ENCODE measurements at places on chromosomes 1 and 21.

DNA sequence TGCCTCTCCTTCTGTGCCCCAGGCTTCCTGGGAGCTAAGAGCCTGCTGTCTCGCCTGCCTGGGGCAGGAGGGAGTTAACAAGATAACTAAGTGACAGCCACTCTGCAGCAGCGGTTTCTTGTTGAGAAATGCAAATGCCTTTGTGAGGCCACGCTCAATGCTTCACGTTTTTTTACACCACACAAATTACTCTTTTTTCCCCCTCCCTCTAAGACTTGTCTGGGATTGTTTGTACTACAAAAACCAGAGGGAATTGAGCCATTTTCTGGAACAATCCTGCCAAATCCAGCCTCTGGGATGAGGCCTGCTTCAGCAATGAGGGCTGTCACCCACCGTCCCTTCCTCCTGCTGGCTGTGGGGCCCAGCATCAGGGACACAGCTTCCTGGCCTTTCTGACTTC, 119.6 kb downstream of the ACTL8 start:
- no peak for DNase-seq

DNA sequence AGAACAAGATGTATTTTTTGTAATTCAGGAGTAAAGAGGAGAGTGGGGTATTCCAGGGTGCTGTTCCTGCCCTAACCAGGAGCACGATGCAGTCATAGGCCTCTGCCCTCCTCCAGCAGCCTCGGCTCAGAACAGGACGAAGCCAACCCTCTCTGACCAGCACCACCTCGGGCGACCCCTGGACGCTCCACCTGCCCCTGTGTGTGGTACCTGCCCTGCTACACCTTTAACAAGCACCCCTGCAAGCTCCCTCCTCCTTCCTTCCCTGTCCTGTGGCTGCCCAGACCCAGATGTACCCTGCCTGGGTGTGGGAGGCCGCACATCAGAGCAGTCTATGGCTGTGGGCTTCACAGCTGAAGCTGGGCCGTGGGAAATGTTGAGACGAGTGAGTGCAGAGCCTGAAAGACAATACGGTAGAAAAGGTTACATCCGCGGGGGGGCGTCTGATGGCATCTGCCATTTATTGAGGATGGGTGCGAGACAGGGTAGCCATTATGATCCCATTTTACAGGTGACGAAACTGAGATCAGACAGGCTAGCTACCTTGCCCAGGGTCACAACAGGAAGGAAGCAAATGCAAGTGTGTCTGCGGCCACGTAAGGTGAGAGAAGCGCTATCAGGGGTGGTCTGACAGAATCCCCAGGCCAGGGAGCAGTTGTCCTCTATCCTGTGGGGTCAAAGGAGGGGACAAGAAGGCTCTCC, 4.6 kb downstream of the ERG start:
- DNase-seq: no peak

DNA sequence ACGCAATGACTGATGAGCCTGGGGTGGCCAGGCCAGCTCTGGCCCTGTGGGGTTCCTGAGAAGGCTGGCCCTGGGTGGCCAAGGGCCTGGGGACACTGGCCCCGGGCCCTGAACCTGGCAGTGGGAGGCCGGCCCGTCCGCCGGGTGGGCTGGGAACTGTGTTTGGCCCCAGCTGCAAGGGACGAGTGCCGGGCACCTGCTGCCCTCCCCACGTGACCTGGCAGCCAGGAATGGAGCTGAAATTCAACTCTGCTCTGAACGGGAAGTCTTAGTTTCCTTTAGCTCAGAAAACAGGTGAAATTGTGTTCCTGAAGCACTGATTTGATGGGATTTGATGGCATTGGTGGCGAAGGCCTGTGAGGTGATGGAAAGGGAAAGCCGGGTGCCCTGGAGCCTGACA, 8.2 kb upstream of the TTLL10 start:
- no peak for DNase-seq

DNA sequence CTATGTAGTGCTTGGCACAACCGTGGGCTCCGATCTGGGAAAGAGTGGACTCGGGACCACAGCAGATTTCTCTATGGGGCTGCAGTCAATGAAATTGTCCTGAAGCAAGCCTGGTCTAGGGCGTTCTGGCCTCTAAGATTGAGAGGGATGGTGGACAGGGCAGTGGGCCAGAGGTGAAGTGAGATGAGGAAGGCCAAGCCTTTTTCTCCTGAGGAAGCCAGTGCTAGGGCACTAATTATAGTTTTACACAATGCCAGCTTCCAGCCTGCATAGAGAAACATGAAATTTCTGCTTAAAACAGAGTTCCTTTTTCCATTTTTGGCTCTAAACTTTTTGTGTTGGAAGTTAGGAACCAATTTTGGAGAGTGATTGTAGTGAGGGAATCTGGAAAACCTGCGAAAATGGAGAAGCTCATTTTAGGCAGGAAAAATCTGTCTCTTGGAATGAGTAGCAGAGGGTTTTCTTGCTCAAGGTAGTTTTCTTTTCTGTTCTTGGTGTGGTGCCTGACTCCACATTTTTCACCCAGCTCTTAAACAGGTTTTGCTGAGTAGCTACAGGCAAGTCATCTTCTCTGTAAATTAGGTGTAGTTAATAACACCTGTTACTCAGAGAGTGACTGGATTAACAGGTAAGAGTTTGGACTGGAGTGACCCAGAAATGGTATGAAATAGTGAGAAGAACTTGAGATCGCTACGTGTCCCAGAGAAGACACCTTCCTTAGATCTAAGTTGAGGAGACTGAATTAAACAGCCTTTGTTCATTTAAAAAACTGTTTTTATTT, 22.1 kb downstream of the UCK2 start:
- DNase-seq: no peak

GRCh38 chr1:97901017-97901658, 19.7 kb downstream of the DPYD start:
- no peak for DNase-seq

DNA sequence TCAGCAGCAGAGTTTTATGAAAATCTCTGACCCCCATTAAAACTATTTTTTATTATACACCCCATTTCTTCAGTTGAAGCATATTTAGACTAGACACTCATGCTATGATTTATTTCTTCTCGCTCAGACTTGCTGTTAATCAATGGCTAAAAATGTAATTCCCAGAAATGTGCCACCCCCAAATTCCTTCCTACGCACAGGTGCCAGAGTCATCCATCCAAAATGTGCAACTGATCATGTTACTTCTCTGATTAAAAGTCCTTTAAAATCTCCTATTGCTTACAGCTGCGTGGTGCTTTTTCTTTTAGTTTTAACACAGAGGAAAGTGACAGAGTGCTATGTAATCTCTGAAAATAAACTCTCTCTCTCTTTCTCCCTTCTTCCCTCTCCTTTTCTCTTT, 954.4 kb downstream of the NCAM2 start:
- DNase-seq: no peak
